Activated T-helper 1 cell treated with anti-CD3 and anti-CD28 coated beads, Interleukin-12 subunit alpha, Interleukin-12 subunit beta, Interleukin-2, Interleukin-4 antibody, amounts not matched to agents 30 ng/mL and 10 ng/mL and 1 ng/mL, durations not matched to agents 14 hours and 24 hours and 36 hours (primary cell): ENCODE measurements at places on chromosomes 1 and 21. TPM values are rescaled to one million over a fixed set of nuclear protein-coding genes. Genes with fewer than 3 reads are reported as not detected.

Gene VAV3
- total RNA-seq, result 5.3 and 6.1 TPM in 2 replicates

Gene LCE1B
- total RNA-seq, result not detected in 2 replicates

DNA sequence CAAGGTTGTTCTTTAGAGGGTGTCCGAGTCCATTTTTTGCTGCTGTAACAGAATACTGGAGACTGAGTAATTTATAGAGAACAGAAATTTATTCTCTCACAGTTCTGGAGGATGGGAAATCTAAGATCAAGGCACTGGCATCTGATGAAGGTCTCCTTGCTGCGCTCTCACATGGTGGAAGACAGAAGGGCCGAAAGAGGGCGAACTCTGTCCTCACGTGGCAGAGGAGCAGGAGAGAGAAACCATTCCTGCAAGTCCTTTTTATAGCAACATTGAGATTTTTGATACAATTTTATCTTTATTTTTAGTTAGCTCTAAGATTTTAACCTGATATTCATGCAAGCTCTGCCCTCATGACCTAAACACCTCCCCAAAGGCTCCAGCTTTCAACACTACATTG is 48.3 kb downstream of the ATG4C start:
- peaks cover 1% of the 10 kb centered on the region for H3K36me3 ChIP-seq
- no peak for DNase-seq
- H3K27me3 ChIP-seq, result no peaks in the 10 kb centered on the region
- no peak overlapping the region for H3K4me3 ChIP-seq

- no peak overlapping the region for H3K4me3 ChIP-seq
- H3K36me3 ChIP-seq, result no peaks in the 10 kb centered on the region
- no peaks in the 10 kb centered on the region for H3K27me3 ChIP-seq
- H3K4me1 ChIP-seq, result no peaks in the 10 kb centered on the region
- H3K27ac ChIP-seq, result no peak overlapping the region
- DNase-seq, result no peak
Observed at GRCh38 chr1:14810595-14811361, 212.3 kb downstream of the KAZN start.

Gene TEX38
- 0.18 TPM in 1 of 2 replicates, not detected in the other for total RNA-seq

Gene SH2D1B
- 0.10 TPM in 1 of 2 replicates, not detected in the other for total RNA-seq

DNA sequence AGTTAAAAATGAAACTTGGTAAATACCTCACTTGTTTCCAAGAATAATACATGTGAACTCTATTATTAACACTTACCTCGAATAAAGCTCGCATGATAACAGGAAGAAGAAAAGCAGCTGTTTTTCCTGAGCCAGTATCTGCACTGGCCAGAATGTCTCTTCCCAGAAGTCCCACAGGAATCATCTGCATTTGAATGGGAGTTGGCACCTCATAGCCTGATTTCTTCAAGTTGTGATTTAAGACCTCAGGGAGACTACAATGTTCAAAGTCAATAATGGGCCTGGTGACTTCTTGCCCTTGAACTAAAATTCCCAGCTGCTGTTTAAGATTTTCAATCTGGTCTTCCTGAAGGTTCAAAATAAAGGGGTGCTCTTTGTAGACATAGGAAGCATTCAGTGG is 3.8 kb downstream of the DDX59 start:
- peaks cover 3% of the 10 kb centered on the region for H3K27me3 ChIP-seq
- H3K36me3 ChIP-seq, result peaks cover 36% of the 10 kb centered on the region
- H3K27ac ChIP-seq, result no peak overlapping the region
- no peak overlapping the region for H3K4me3 ChIP-seq
- peaks cover 48% of the 10 kb centered on the region for H3K4me1 ChIP-seq
- DNase-seq, result no peak
